Activated T-helper 2 cell treated with anti-CD3 and anti-CD28 coated beads, Interferon-gamma antibody, Interleukin-2, Interleukin-4, amounts not matched to agents 10 μg/mL and 5 μg/mL and 100 μg/mL, durations not matched to agents 14 hours and 24 hours and 36 hours (primary cell): ENCODE measurements at places on chromosomes 12 and 14.

DNA sequence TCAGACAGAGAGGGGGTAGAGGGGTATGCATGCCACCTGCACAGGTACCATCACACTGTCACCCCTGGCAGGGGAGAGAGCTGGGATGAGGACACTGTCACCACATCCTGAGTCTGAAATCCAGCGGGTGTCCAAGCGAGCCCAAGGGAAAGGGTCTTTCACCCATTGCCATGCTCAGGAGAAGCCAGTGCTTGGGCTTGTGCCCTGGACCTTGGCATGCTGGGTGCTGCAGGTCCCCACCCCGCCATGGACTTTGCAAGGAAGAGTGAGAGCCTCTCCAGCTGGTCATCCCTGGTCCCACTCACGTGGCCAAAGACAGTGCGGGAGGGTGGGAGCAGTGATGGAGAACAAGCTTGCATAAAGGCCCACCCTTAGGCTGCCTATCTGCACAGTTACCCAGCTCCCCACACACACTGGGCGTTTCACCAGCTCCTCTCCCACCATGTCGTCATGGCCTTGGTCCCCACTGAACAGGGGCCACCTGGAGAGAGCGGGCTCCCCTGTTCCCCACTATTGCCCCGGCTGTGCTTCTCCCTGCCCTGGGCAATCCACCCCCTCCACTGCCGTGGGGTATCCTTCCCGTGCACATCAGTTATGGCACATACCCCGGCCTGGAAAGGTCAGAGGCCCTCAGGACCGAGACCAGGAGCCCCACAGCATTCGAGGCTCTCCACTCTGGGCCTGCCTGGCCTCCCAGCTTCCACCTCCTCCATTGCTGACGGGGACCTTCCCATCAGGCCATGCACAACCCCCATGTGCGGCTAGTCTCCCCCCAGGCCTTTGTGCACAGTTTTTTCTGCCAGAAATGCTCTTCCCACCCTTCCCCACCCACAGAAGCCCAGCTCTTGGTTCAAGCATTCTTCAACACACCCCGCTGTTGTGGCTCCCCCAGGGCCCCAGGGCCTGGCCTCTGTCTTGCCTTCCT, 58.6 kb upstream of the BCL11B start:
- DNase-seq = no peak

DNA sequence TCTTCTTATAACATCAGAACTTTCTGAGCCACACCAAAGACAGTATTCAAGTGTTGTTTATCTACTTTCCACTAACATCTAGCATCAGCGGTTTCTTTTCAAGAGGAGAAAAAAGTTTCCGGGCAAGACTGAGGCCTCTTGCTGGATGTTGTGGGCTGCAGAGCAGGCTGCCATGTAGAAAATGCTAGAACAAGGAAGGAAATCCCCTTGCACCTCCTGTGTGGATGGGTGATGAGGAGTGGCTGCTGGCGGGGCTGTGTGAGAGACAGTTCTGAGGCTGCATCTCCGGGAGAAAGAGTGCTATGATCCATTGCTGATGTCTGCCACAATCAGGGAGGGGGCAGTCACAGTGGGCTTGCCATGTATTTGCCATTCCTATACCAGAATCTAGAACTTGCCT, 37.8 kb upstream of the PPP1CC start:
- peak; percentile 47 for DNase-seq

DNA sequence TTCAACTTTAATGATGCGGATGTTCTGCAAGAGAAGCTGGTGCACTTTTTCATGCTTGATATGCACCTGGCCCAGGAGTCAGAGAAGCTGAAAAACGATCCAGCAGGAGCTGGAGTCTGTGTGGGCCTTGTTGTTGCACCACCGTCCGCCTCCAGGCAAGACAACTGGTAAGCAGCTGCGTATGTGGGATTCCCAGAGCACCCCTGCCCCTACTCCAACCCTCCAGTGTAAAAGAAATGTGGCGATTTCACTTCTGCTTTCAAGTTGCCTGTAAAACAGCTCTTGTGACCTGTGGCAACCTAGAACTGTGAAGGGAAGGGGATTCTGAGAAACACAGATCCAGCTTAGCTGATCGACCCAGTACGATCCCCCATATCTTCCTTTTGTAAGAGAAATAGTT, 154.1 kb upstream of the PELI2 start:
- no peak for DNase-seq

DNA sequence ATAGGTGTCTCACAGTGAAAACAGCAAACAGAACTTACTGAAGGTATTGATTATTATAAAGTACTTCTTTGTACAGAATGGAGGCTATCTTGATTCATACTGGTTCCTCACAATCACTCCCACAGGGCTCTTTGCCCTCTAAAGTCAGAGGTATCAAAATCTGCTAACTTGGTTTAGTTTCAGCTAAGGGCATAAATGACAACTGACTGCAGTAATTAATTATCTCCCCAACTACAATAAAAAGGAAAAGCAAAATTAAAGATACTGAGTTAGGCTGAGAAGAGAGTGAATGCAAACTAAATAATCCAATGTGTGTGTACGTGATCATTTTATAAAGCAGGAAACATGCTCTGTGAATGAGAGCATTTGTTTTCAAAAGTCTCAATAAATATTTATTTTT, 338.7 kb downstream of the ACSS3 start:
- no peak for DNase-seq

DNA sequence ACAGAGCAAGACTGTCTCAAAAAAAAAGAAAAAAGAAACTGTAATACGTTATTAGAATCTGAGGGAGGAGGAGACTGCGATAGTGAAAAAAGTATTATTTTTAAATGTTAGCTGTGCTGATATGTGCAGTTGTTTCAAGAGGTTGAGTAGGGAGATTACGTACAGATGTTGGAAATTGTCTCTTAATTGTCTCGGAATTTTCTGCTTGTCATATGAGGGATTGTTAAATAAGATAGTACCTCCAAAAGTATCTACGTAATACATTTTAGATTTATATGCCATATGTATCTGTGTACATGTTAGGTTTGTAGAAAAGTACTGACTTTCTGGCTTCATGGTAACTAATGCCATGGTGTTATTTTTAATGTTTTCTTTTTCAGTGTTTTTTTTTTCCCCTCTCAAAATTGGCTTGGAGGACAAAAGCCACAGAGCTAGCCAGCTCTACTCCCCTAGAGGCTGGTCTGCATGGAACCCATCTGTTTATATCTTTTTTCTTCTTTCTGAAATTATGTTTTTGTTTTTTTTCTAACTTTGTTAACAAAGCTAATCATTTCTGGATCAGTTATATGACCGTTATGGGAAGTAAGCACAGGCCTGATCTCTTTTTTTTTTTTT, 3.4 kb downstream of the RIMKLB start:
- no peak for DNase-seq

DNA sequence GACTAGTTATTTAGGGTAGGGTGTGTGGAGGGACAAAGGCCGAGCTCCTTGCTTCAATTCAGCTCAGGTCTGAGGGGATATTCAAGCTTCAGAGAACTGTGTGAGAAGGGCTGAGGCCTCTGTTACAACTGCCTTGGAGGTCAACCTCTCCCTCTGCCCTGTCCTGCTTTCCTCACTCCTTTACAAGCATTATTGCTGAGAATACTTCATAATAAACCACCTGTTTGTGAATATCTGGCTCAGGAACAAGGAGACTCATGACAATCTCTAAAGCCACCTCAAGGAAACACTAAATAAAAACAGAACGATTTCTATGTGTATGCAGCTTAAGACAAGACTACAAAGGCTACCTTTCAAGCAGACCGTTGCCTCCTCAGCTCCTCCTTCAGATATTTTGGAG, 21.7 kb downstream of the OTOGL start:
- DNase-seq = no peak

GRCh38 chr14:65789363-65789762, 376.8 kb downstream of the FUT8 start:
- no peak for DNase-seq

- no peak for DNase-seq
These were observed 63.2 kb upstream of the NR2C1 start for GRCh38 chr12:95136598-95136997.

DNA sequence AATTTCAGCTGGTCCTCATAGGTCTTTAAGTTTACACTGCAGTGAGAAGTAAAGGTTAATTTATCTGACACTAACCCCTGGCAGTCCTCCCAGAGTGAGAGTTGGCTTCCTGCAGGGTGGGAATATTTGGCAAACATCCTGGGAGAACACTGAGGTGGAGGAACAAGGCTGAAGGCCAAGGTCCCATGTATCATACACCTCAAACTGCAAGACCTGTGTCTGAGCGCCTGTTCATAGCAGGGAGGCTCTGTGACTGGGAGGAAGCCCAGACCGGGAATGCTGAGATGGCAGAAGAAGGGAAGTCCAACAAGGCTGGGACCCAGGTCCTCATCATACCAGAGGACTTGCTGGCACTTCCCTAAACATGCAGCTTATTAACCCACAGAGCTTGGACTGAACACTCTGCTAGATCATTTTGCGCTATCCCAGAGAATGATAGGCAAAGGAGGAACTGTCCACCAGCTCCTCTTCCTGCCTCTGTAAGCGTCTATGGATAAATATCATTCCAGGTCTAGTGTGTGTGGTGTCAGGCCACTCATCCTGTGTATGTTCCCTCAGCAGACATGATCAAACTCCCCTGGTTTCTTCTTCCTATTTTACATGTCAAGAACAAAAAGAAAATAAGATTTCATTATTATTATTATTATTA, 199.6 kb upstream of the CNOT2 start:
- no peak for DNase-seq

DNA sequence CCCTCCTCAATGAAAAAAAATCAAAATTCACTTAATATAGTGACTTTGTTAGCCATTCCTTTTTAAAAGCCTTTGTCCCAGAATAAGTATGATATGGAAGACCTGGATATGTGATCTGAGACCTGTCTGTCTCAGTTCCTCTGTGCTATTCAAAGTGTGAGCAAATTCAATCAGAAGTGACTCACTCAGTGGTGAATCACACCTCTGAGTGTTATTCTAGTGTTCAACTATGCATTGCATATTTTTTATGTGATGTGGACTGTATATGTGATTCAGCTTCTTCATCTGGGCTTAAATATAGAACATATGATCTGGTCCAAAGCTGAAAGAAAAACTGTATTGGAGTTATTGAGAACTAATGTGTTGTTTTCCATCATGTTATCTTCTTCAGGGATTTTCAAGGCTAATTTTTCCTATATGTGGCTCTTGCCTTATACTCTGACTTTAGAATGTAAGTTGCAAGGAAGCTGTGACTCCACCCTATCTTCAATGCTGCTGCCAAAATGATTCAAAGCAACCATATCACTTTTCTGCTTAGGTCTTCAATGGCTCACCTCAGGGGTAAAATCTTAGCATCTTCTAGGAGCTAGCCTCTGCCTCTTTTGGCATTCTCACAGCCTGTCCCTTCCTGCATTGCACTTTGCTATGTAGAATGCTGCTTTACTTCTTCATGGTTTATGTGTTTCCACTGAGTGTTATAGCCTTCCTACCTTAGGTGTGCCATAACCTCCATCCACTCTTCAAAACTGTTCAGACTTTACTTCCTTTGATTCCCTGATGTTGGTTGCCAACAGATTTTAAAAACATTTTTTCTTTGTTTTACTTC, 169.8 kb downstream of the OTOGL start:
- DNase-seq = no peak

DNA sequence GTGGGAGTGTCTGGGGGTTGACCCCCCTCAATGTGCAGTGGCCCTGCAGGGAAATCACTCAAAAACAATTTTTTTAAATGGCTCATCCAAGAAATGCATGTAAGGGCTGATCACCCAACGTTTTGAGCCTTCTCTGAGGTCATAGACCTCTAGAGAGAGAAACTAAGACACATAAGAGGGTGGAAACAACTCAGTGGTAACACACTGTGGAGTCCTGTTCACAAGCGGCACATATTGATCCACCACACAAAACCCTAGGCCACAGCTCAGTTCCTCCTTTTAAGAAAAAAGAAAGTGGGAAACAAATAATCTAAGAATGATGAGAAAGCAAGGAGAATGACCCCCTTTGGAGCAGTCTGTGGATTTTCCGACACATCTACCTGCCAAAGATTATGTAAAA, 83.0 kb upstream of the METAP2 start:
- no peak for DNase-seq

GRCh38 chr12:123973552-123974341, 732 bp downstream of the ZNF664 start:
- DNase-seq = peak; percentile 17

- DNase-seq = no peak
These were observed 67.7 kb downstream of the ZNF664 start for GRCh38 chr12:124040737-124041136.
